ENCODE measurements at places on chromosomes 16 and 17.

- DNase-seq, result no peak
Measured at GRCh38 chr17:4850246-4850645, 17.1 kb downstream of the MINK1 start.

DNA sequence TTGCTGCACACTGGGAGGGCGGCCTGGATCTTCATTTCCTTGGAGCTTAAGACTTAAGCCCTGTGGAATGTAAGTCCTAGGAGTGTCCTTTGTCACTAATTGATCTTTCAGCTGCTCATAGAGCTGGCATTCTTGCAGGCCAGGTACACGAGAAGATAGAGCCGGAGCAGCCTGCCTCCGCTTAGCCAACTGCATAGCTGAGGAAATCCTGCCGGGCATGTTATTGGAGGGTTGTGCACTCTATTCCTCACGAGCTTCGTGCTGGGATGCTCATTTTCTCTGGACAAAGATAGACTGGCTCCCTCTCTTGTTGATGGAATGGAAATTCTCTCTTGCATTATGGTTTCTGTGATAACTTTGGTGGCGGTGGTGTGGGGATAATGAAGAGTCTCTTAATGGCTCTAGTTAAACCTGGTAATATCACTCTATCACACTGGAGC lies 76.9 kb downstream of the RPA1 start:
- DNase-seq, result no peak

DNA sequence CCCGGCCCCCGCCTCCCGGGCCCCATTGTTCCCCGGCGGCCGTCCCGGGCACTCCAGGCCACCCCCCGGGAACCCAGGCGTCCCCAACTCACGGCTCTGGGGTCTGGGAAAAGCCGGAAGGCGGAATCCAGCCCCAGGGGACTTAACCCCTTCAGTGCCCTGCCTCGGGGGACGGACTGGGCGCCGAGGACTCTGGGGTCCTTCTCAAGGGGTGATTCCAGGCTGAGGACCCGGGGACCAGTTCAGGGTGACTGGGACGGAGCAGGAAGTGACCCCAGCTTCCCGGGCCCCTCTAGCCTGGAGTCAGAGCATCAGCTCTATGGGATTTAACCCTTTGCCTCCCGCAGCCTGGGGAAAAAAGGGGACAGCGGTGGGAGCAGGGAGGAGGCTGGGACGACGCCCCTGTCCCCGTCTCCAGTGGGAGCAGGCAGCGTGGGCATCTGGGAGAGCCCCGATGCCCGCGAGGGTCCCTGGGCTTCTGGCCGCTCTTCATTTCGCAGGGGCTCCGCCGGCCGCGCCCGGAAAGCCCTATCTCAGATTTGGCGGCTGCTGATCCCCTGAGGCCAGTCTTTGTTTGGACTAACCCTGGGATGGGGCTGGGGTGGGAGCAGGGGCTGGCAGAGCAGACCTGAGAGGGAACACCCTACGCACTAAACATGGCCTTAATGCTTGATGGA lies at the start of gene ZNF629:
Gene ZNF629 (minus strand): TSS at position 270 of the 677 bp plus-strand sequence. CDS start 2,723 bp downstream, outside the sequence.
- peak; percentile 13 for DNase-seq

DNA sequence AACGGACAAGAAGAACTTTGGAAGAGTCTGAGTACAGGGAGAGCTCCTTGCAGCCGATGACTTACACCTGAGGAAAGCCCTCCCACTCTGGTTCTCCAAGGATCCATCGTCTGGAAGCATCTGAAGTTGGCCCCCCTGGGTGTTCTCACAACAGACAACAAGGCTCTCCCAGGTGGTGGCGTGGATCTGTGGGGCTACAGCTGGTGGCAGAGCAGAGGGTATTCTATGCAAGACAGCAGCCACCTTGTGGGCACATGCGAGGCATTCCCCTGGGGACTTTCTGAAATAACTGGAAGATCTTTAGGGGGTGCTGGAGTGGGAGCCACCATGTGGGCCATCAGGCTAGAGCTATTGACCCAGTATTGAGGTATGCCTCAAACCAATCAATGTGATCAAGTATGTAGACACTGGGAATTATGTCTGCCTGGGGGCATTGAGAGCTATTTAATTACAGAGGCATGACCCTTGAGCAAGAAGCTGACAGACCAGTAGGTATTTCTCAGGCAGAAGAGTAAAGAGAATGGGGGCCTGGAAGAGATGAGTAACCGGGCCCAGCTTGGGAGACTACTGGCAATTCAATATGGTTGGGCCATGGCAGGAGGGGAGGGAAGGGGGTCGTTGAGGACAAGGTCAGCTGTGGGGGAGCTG lies 6.9 kb upstream of the KRT19 start:
- DNase-seq, result no peak

- DNase-seq, result no peak
Measured at GRCh38 chr16:49014277-49015224, 267.1 kb downstream of the CBLN1 start.

- no peak for DNase-seq
Measured at GRCh38 chr16:63311313-63311712, 1275.1 kb upstream of the CDH8 start.

DNA sequence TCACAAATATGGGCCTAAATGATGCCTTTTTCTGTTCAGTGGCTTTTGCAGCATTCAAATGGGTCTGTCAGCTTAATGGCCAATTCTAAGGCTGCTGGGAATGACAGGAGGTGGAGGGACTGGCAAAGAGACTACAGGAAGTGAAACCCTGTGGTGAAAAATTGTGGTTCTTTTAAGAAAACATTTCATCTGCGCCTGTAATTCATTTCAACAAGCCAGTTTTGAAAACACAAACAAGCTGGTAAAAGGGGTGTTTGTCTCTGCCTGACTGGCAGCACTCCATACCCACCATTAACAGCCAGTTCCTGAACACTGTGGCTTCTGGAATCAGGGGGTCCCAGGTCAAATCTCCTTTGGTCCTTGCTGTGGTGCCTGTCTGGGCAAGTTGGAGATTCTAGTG lies 3.6 kb upstream of the KDM8 start:
- DNase-seq, result no peak

DNA sequence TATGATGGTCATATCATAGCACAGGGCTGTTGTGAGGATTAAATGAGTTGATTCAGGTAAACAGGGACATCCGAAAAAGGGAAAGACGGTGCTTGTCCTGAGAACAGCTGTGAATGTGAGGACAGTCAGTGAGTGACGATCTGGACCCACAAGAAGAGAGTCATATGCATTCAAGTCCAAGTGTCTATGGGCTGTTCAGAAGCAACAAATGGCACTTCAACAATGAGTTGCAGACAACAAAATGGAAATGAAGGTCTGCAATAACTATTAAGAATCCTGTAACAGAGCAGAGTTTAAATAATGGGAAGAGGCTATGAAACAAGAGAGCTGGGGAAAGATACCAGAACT lies 100.3 kb downstream of the ADCY9 start:
- DNase-seq, result no peak

DNA sequence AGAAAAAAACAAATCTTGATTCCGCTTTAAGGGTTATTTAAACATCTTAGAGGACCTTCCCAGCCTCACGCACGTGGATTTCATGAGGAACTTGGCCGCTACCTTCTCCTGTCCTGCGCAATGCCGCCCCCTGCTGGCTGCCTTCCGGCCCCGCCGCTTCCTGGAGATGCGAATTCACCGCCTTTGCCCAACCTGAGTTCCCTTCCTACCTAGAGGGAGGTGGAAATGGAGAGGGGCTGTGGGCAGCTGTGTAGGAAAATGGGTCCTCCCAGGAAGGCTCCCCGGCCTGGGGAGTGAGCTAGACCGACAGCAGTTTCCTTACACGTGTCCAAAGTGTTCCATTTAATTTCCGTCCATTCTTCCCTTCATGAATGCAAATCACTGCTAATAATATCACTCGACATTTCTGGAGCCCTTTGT lies 1.0 kb upstream of the ABCC12 start:
- peak; percentile 75 for DNase-seq
